Vagina (tissue), 2 donors: ENCODE measurements at places on chromosomes 13 and 19. TPM values are rescaled to one million over a fixed set of nuclear protein-coding genes. Genes with fewer than 3 reads are reported as not detected.

DNA sequence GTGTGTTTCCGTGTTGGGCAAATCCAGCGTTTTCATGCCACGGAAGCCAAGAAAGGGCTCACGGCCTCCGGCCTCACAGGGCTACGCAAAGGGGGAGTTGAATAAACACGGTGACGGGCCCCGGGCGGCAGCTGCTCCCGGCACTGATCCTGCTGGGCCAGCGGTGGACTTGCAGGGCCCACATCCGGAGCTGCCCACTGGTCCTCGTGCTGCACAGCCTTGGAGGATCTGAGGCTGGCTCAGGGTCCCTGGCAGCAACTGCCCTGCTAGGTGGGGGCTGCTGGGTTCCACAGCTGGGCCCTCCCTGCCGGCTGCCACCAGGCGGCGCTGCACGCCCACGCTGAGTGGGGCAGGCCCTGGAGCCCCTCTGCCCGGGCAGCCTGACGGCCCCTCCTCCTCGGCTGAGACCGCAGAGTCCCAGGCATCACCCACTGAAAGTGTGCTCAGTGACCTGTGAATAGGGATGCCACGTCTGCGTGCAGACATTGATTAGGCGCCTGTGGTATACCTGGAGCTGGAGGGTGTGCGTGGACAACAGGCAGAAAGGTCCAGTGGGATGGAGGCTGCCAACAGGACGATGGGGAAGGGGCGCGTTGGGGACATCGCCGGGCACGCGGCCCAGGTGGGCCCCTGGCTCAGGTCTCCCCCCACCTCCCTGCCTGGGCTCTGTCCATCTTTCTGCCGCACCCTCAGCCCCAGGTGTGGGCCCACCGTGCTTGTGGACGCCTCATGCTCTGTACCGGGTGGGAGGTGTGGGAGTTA lies 5.3 kb upstream of the HCN2 start:
- H3K27me3 ChIP-seq, result peaks cover 9% of the 10 kb centered on the region
- H3K4me3 ChIP-seq, result no peak overlapping the region
- H3K27ac ChIP-seq, result no peak overlapping the region
- DNase-seq, result no peak
- peaks cover 17% of the 10 kb centered on the region for H3K4me1 ChIP-seq

DNA sequence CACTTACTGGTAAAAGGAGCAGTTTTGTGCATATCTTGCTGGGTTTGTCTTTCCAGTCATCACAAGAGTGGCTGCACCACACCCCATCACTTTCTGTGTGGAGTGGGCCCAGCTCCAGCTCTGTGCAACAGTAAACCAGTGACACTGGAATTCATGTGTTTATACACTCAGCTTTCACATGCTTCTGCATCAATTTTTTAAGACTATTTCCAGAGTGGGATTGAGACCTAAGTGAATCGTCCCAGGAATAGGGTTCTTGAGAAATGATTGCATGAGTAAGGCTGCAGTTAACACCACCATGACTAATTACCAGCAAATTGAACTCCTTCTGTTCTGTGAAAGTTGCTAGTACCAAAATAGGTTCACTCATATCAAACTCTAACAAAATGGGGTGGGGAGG lies 5.3 kb upstream of the CFAP97D2 start:
- H3K27me3 ChIP-seq, result no peaks in the 10 kb centered on the region
- H3K4me1 ChIP-seq, result no peaks in the 10 kb centered on the region
- H3K4me3 ChIP-seq, result no peak overlapping the region
- DNase-seq, result no peak

The EDDM13 gene
- 7.6 TPM for total RNA-seq

The NLRP9 gene
- not detected for total RNA-seq

DNA sequence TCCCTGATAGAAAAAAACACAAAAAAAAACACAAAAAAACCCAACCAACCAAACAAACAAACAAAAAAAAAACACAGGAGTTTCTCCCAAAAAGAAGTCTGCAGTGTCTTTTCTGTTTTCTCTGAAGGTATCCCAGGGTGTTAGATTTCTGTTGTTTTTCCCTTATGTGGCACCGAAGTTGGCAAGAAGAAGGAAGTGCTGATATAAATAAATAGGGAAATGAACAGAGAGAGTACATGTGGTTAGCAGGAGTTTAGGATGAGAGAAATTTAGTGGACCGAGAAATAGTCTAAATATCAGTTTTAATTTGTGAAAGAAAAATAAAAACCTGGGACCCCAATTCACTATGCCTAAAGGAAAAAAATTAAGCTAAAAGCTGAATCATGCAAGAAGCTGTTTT lies 287.0 kb upstream of the SGCG start:
- no peak overlapping the region for H3K27ac ChIP-seq
- H3K4me3 ChIP-seq, result no peak overlapping the region
- no peaks in the 10 kb centered on the region for H3K27me3 ChIP-seq

The ZNF135 gene
- 5.4 TPM for total RNA-seq

DNA sequence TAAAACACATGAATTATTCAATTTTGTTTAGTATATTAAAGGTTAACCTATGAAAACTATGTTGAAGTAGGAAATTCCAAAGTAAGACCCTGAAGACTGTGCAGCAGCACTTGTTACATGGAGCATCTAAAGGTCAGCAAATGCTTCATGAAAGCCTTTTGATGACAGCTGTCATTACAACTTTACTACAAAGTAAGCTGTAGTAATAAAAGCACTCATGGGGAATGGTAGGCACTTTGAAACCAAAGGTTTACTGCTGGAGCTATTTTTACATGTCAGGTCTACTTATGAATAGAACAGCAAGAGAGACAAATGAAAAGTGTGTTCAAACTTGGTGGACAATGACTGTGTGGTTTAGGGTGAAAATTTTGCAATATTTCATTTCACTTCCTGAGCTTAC lies 672.5 kb upstream of the PCDH20 start:
- H3K27me3 ChIP-seq, result no peaks in the 10 kb centered on the region
- H3K36me3 ChIP-seq, result no peaks in the 10 kb centered on the region
- no peak overlapping the region for H3K4me3 ChIP-seq
- DNase-seq, result no peak

The LILRB4 gene
- total RNA-seq, result 2.9 TPM

GRCh38 chr13:101447852-101448251 lies 4.6 kb upstream of the ITGBL1 start:
- no peaks in the 10 kb centered on the region for H3K27me3 ChIP-seq
- H3K36me3 ChIP-seq, result no peaks in the 10 kb centered on the region
- H3K27ac ChIP-seq, result no peak overlapping the region
- H3K4me1 ChIP-seq, result peaks cover 13% of the 10 kb centered on the region
- no peak for DNase-seq
- H3K4me3 ChIP-seq, result no peak overlapping the region

DNA sequence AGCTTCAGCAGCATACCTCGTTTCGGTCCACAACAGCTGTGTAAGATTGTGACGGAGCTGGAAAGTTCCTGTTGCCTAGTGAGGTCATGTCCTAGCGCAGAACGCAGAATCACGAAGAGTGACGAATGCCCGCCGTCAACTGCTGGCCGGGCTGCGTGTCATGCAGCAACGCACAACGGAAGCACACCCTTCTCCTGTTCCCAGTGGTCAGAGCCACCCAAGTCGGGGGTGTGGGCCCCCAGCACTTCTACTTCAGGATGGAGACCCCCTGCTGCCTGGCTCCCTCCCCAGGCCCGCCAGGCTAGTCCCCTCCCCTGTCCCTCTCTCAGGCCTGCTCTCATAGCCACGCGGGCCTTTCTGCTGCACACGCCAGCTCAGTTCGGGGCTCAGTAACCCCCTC lies 25.9 kb downstream of the C2CD4C start:
- no peaks in the 10 kb centered on the region for H3K36me3 ChIP-seq
- H3K27ac ChIP-seq, result no peak overlapping the region
- H3K4me1 ChIP-seq, result no peaks in the 10 kb centered on the region
- DNase-seq, result no peak

GRCh38 chr13:45024847-45025246 lies 35.5 kb downstream of the GPALPP1 start:
- H3K36me3 ChIP-seq, result no peaks in the 10 kb centered on the region
- no peaks in the 10 kb centered on the region for H3K27me3 ChIP-seq
- no peak overlapping the region for H3K27ac ChIP-seq
- H3K4me3 ChIP-seq, result no peak overlapping the region
- no peak for DNase-seq
- no peaks in the 10 kb centered on the region for H3K4me1 ChIP-seq

- no peak for DNase-seq
- H3K4me1 ChIP-seq, result peaks cover 4% of the 10 kb centered on the region
- no peaks in the 10 kb centered on the region for H3K36me3 ChIP-seq
- H3K27ac ChIP-seq, result peak overlapping the region; percentile 78
Measured at GRCh38 chr19:43674596-43674995, 4.6 kb upstream of the PLAUR start.

The PRTN3 gene
- not detected for total RNA-seq

- H3K4me1 ChIP-seq, result no peaks in the 10 kb centered on the region
- no peaks in the 10 kb centered on the region for H3K27me3 ChIP-seq
- H3K36me3 ChIP-seq, result no peaks in the 10 kb centered on the region
- DNase-seq, result peak; percentile 32
Measured at GRCh38 chr13:112241288-112241687, 134.9 kb upstream of the SPACA7 start.

The DACH1 gene
- total RNA-seq, result 7.9 TPM

DNA sequence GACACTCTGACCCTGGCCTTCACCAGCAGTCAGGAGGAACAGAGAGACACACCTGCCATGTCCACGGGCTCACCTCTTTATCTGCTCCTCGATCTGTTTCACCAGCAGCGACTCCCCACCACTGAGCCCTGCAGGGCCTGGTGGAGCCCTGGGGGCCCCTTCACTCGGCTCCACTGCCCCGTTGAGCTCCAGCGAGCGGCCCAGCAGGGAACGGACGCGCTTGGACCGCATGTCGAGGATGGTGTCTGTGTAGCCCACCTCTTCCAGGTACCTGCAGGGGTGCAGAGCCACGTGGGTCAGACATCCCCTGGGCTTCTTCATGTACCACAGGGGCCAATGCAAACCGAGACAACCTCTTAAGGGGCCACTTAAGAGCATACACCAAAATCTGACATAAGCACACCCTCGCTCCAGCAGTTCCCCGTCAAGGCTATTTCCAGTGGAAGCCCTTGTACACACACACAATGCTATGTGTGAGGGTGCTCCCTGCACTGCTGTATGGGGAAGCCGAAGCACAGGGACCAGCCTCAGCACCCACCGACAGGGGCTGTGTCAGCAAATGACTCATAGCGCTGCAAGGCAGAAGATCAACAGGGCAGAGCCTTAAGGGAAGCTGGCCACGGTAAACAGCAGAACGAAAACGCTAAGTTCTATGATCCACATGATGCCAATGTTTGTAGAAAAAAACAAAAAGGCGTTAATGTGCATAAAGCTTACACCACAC lies 12.7 kb upstream of the FKRP start:
- H3K27me3 ChIP-seq, result no peaks in the 10 kb centered on the region
- DNase-seq, result no peak
- H3K27ac ChIP-seq, result no peak overlapping the region
- H3K4me3 ChIP-seq, result no peak overlapping the region
- peaks cover 31% of the 10 kb centered on the region for H3K4me1 ChIP-seq

DNA sequence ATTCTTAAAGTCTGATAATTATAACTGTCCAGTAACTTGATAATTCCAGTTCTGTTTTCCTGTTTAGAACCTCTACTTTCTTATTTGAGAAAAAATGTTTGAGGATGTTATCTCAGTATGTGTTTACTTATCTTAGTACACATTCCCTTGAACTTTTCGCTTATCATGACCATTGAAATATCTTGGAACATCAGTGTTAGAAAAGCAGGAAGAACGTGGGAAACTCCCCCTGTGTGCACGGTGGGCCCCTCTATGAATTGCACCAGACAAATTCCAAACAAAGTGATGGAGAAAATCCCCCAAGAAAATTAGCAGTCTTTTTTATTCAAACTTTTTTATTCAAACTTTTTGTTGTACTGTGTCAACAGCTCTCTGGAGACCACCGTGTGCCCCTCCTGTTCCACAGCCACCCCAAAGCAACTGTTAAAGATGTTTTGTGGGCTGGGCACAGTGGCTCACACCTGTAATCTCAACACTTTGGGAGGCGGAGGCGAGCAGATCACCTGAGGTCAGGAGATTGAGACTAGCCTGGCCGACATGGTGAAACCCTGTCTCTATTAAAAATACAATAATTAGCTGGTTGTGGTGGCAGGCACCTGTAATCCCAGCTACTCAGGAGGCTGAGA lies 78.3 kb upstream of the PEG3 start:
- no peaks in the 10 kb centered on the region for H3K27me3 ChIP-seq
- H3K4me1 ChIP-seq, result no peaks in the 10 kb centered on the region
- no peak overlapping the region for H3K4me3 ChIP-seq
- no peak overlapping the region for H3K27ac ChIP-seq

DNA sequence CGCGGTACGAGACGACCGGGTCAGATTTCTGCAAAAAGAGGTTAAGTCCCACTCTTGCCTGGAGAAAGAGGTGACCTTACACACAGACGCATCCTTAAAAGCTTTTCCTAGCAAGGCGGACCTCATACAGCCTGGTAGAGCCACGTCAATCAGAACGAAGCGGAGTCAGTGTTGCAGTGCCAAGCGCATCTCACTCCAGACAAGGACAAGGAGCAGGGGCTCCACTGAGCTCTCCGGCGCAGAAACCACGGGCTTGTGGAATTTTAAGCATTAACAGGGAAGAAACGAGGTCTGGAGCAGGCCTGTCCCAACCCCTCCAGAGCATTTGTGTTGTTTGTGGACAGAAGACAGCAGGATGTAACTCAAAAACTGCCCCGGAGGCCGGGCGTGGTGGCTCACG lies 7.1 kb downstream of the EEF2 start:
- no peak overlapping the region for H3K4me3 ChIP-seq
- H3K27me3 ChIP-seq, result no peaks in the 10 kb centered on the region
- peaks cover 77% of the 10 kb centered on the region for H3K36me3 ChIP-seq

DNA sequence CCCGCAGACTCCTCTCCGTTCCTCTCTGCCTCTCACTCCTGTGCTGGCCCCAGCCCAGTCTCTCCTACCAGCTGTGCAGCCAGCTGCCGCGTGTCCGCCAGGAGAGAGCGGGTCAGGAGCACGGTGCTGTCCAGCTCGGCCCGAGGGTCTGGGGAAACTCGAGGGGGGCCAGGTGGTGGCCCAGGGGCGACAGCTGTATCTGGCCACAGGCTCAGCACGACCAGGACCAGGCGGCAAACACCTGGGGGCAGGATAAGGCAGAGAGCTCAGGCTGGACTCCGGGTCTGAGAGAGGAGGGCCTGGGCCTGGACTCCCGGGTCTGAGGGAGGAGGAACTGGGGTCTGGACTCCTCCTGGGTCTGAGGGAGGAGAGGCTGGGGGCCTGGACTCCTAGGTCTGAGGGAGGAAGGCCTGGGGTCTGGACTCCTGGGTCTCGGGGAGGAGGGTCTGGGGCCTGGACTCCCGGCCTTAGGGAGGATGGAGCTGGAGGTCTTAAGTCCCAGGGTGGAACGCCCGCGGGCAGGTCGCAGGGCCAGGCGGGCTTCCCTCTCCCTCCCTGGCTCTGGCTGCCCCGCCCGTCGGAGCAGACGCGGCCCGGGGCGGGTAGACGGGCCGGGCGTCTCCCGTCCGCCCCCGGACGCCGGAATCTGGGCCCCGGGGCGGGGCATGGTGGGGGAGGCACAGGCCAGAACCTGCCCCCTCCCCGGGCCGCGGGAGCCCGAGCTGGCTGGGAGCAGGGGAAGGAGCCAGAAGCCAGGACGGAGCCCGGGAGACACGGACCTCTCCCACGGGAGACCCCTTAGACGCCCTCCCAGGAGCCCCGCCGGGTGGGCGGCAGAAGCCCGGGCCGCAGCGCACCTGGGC lies 1.3 kb downstream of the IL11 start:
- peaks cover 18% of the 10 kb centered on the region for H3K4me1 ChIP-seq
- no peak for DNase-seq
- H3K36me3 ChIP-seq, result no peaks in the 10 kb centered on the region
- H3K27ac ChIP-seq, result no peak overlapping the region

The CCL25 gene
- total RNA-seq, result not detected

- no peaks in the 10 kb centered on the region for H3K27me3 ChIP-seq
- no peak overlapping the region for H3K4me3 ChIP-seq
- H3K27ac ChIP-seq, result peak overlapping the region; percentile 72
- H3K4me1 ChIP-seq, result peaks cover 20% of the 10 kb centered on the region
- DNase-seq, result no peak
Measured at GRCh38 chr13:20713014-20713376, 9.5 kb downstream of the IL17D start.
